Bone marrow (tissue), 2 donors: ENCODE measurements at places on chromosomes 16 and 17.

- DNase-seq = no peak
Observed at GRCh38 chr16:53707671-53708070, 3.7 kb downstream of the FTO start.

- no peak for DNase-seq
Observed at GRCh38 chr17:4536742-4537411, 18.3 kb downstream of the MYBBP1A start.

GRCh38 chr16:27539120-27539519, 10.6 kb downstream of the GTF3C1 start:
- DNase-seq = no peak

DNA sequence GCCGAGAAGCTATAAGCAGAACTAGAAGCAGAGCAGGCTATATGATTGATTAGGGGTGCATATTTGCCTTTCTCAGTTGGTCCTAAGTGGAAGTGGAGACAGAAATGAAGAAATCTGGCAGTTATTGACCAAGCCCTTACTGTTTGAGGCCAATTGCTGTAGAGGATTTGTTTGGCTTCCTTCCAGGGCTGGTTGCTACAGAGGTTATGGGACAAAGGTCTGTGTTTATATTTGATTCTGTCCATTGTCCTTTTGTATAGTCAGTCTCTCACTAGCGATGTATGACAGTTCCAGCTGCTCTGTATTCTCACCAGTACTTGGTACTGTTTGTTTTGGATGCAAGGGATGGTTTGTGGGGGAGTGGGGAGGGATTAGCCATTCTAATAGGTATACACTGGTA, 7.3 kb upstream of the ALOX15 start:
- DNase-seq = no peak

DNA sequence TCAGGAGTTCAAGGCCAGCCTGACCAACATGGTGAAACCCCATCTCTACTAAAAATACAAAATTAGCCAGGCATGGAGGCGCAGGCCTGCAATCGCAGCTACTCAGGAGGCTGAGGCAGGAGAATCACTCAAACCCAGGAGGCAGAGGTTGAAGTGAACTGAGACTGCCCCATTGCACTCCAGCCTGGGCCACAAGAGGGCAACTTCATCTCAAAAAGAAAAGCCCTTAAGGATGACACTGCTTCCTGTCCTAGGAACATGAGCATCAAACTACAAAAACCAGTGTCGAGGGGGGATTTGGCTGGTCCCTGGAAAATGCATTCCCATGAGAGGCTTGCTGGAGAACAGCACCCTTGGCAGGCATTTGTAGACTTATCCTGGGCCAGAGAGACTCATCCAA, 449.5 kb upstream of the PSMD7 start:
- no peak for DNase-seq

DNA sequence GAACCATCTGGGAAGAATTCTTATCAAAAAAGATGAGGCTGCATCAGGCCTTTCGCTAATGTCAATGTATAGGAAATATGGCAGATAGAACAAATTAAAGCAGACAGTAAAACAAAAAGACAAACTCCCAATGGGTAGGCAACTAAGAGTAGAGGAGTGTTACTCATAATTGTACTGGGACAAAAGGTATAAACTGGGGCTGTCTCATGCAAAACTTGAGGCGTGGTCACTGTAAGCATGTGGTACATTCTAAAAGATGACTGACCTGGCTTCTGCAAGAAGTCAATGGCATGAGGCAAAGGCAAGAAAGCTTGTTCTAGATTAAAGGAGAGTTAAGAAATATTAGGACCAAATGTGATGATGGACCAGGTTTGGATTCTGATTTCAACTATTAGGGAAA, 26.7 kb downstream of the SMIM36 start:
- DNase-seq = no peak

DNA sequence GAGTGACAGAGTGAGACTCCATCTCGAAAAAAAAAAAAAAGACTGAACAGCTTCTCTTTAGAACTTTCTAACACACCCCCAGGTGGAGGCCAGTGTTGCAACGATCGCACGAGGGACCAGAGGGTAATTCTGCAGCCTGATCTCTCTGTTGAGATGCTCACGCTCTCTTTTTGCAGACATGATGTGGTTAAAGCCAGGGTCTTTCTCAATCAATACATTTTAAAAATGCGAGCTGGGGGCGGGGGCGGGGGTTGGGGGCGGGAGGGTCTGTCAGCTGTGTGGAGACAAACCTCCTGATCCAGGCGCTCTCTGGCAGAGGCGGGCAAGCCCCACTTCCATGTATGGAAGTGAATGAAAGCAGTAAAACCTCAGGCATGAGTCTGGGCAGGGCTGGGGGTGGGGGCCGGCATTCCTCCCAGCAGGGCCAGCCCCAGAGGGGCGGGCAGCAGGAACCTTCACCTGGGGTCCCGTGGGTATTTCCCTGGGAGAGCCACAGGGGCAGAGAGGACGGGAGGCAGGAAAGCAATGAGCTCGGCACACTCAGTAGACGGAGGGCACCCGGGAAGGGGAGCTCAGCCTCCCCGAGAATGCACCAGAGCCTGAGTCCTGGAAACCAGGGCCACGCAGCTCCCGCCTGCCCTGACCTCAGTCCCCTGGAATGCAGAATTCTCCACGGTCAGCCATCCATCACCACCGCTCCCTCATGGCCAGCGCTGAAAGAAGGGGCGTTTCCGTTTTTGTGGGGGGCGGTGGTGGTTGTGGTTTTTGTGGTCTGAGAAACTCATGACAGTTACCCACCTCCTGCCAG, 28.0 kb downstream of the NXN start:
- DNase-seq = no peak

DNA sequence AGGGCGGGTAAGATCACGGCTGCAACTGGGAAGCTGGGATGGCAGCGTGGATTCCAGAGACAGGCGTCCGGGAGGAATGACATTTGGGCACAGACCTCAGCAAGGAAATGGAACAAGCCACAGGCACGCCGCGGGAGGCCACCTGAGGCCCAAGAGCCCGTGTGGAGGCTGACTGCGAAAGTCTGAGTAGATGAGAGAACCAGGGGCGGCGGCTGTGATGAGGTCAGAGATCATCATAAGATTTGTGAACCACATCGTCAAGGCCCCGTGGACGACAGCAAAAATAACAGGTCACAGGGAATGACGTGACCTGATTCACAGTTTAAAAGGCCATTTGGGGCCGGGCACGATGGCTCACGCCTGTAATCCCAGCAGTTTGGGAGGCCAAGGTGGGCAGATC, 48.2 kb downstream of the MRM3 start:
- DNase-seq = no peak

DNA sequence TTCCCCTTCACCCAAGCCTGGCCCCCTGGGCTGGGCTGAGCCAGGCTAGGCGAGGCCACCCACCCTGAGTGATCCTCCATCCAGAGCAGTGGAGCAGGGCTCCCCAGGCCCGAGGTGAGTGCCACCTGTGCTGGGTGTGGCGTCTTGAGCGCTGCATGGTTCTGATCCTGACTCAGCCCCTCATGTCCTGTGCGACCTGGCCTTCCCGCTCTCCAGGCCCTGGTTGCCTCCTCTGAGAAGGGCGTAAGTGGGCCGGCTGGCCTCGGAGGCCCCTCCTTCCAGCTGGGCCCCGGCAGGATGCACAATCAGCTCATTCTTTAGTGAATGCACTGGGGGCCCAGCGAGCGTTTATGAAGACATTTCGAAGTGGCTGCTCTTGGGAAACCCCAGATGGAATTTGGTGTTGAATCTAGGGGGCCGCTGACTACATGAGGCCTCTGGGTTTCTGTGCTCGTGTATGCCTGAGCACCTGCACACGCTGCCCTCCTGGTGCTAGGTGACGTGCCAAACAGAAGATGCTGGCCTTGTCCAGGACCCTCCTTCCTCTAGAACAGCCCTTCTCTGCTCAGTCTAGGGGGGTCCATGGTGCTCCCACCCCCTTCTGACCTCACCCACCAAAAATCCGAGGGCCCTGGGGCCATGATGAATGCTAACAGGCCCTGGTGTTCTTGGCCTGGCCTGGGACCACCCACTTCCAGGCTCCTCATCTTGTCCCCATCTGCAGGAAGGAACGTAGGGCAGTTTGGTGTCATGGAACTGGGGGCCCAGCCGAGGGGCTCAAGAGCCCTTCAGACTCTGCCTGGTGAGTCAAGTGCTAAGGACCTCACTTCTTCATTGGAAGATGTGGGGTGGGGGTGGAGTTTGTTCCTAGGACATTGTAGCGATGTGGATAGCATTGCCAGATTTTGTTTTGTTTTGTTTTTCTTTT, 3.6 kb upstream of the TMEM92 start:
- DNase-seq = no peak

DNA sequence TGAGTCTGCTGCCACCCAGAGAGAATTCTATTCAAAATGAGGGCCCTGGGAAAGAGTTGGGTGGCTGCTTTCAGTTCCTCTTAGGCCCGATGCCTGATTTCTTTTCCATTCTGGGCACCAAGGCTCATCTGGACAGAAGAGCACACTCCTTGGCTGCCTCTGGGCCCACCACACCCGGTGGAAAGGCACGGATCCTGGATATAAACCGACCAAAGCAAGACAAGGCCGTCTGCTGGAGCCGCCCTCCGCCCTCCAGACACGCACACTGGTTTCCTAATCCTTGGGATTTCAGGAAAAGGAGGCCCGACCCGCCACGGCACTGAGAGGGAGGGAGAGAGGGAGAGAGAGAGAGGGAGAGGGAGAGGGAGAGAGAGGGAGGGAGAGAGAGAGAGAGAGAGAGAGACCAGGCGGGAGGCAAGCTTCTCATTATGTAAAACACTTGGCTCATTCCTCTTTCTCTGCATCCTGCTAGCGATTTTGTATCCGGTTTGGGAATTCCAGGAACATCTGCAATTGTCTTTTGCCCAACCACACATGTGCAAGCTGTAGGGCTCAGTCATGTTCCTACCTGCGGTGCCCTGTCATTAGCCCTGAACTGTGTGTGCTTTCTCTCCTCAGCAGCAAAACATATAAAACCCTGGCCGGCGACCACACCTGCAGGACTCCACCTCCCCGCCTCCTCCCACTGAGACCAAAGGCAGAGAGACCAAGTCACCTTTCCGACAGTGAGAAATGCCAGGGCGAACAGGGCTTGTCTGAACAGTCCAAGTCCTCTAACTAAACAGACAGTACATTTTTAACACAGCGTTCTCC, 347.2 kb downstream of the SOX9 start:
- DNase-seq = no peak

DNA sequence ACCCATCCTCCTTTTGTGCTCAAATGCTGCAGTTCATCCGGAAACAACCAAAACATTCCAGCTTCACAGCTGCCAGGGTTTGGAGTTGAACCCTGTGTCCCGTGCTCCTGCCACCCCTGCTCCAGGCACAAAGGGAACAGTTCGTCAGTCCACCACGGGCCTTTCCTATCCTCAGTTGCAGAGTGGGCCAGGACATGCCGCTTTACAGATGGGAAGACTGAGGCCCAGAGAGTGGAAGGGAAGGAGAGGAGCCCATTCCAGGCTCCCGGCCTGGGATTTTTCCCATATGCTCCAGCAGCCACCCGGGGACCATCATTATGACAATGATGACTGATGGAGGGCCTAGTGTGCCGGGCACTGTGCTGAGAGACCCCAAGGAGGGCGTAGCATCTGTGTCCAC, 27.6 kb downstream of the RAI1 start:
- no peak for DNase-seq

DNA sequence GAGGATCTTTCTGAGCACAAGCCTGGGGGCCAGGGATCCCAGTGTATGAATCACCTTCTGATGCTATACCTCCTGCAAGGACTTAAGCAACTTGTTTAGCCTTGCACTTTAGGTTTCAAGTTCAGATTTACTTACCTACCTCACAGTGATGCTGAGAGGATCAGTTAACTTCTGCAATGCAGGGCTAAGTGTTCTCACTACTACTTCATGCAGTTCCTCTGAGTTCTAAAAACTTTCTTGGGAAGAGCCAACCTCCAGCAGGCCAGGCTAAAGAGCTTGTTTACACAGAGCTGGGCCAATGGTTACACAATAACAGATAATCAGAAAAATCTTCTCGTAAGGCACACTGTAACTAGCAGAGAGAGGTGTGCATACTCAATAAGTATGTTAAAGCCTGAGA, 13.0 kb downstream of the VEZF1 start:
- no peak for DNase-seq

DNA sequence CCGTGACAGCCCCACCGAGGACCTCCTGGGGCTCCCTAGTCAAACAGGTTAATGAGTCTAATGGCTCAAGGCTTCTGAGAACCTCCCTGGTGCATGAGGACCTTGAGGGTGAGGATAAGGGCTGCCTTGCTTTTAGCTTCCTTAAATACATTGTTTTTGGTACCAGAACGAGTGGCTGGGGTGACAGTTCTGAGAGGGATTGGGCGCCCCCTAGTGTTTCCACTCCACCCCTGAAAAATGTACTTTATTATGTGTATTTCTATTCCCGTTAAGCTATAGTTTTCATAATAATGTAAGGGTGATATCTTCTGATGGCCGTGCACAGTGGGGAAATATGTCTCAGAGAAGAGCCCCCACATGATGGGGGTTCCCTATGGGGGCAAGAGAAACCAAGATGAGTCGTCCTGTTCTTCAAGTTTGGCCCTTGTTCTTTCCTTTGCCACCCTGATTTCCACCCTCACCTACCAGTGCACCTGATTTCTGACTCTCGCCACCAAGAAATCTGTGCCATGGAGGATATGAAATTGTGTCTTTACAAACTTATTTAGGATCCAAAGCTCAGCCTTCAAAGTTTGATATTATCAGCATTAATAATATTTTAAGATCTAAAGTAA, 14.5 kb upstream of the VWA3A start:
- DNase-seq = peak; percentile 23

DNA sequence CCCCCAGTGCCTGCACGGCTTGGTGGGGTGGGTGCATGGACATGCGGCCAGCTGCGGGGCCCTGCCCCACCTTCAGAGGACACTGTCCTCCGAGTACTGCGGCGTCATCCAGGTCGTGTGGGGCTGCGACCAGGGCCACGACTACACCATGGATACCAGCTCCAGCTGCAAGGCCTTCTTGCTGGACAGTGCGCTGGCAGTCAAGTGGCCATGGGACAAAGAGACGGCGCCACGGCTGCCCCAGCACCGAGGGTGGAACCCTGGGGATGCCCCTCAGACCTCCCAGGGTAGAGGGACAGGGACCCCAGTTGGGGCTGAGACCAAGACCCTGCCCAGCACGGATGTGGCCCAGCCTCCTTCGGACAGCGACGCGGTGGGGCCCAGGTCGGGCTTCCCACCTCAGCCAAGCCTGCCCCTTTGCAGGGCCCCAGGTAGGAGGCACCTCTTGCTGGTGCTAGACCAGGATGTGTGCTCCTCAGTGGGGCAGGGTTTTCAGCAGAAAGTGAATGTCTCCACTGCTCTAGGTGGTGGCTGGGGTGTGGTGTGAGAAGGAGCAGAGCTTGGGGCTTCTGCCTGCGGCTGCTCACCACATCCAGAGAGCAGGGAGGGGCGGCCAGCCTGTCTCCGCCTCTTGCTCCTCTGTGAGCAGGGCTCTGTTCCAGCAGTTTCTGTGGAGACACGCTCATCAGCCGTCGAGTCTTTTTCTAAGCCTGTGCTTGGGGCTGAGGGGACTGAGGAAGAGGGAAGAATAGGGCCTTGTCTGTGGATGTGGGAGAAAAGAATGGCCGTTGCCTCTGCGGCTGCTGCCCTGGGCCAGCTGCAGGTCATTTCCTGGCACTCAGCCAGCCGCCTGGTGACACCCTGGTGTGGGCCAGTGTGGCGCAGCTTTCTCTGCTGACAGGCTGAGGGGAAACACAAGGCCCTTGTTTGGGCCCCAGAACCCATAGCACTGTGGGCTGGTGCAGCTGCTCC, 2.2 kb downstream of the ZNF276 start:
- no peak for DNase-seq
